ENCODE measurements at places on chromosomes 4 and X.

DNA sequence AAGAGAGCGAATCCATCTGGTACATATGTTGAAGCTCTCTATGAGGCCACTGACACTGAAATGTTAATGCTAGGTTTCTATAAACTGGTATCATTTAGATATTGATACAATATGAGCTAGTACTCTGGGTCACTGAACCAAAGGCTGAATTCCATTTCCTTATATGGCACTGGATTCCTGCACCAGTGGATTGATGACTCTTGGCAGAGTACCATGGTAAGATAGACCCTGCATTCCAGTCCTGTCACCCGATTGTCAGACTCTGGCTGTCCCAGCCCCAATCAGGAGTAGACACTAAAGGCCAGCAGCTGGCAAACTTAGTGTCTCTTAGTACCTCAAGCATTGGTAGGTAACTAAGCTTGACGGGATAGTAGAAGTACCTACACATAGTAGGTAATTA is 44.0 kb upstream of the EOLA2 start:
- DNase-seq, result no peak

- no peak for DNase-seq
Measured at GRCh38 chr4:179307297-179308136, 1865.3 kb upstream of the AGA start.

DNA sequence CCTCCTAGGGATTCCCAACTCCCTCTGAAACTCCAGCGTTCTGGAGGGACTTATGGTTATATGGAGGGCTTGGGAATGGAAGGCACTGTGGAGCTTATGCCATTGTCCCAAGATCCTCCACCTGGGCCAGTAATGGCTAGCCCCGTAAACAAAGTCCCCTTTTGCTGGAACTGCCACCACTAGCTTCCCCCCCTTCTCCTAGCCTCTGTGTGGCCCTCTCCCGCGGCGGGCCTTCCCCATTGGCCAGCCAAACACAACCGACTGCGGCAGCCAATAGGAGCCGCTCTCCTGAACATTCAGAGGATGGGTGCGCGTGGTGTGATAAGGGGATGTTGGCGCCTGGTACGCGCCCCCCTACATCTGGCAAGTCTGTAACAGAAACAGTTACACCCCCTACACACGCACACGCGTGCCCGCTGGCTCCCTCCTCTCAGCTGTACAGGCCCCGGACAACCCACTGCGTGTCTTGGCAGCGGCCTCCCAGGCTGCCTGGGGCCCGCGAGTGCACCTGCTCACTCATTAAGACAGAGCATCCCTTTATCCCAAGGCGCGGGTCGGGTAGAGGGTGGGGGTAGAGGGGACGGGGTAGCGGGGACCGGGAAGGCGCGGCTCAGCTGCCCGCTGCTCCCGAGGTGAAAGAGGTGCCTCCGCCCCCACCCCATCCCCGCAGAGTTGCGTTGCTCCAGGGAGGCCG is 863 bp upstream of the RAB33A start:
- DNase-seq, result peak; percentile 32

- no peak for DNase-seq
Measured at GRCh38 chr4:38131371-38132091, 171.3 kb downstream of the PTTG2 start.

DNA sequence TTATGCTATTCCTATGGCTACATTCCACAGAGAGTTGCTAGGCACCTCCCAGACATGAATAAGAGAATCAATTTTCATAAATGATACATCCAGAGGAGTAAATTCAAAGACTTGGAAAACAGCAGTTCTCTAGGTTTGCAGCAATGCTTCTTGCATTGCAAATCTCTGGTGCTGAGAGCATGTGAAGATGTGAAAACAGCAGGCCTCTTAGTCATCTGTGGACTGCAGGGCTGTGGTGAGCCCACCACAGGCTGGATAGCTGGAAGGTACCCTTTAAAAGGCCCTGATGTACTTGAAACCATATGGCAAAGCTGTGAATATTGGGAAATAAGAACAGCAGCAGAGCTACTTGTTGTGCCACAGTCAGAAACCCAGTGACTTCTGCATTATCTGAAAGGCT is 2135.9 kb downstream of the ARAP2 start:
- DNase-seq, result no peak

DNA sequence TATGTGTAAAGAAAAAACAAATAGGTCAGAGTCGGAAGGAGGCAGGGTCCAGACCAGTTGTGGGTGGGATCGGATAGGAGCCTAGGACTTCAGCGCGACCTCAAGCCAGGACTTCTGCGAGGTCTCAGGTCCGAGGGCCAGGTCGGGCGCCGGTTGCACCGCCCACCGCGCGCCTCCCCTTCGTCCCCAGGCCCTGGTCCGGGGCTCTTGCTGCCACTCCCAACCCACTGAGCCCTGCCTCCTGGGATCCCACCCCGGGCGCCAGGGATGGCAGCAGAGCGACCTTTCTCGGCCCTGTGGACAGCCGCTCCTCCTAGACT is 12.3 kb downstream of the PITX2 start:
- DNase-seq, result no peak

- DNase-seq, result no peak
Measured at GRCh38 chr4:150583287-150584110, 1.5 kb downstream of the MAB21L2 start.

DNA sequence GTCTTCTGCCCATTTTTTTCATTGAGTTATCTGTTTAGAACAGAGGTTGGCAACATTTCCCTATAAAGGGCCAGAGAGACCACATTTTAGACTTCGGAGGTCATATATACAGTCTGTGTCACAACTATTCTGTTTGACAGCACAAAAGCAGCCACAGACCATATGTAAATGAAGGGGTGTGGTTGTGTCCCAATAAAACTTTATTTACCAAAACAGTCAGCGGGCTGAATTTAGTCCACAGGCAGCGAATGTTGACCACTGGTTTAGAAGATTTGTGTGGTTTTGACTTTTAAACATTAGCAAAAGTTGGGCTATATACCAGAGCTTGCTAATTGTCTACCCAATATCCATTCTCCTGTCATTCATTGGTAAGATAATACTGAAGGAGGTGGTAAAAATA is 150.8 kb downstream of the AMELX start:
- DNase-seq, result no peak

DNA sequence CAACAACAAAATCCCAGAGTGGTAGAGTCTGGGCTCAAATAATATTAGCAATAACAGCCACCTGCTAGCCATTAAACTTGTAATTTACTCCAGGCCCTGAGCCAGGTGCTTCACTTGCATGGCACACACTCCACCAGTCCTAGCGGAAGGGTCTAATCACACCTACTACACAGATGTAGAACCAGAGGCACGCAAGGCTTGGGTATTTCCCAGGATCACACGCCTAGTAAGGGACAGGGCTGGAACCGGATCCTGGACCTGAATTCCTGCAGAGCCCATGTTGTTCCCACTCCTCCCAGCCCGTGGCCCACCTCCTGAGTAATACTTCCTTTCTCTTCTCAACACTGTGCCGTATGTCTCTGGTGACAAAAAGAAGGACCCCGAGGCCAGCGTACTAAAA is 5.7 kb downstream of the MAGEA1 start:
- DNase-seq, result no peak

- no peak for DNase-seq
Measured at GRCh38 chrX:6986915-6987314, 160.6 kb upstream of the STS start.

All from cerebellar nuclear complex (tissue), 1 donor.